ENCODE measurements at places on chromosomes 4 and X.

GRCh38 chrX:12153741-12154140 lies 15.5 kb downstream of the FRMPD4 start:
- no peak for DNase-seq

GRCh38 chr4:6928081-6928480 lies 18.5 kb downstream of the TBC1D14 start:
- no peak for DNase-seq

GRCh38 chr4:137614491-137614890 lies 82.2 kb upstream of the PCDH18 start:
- no peak for DNase-seq

- DNase-seq, result no peak
Observed at GRCh38 chr4:13783800-13784411, 156.4 kb upstream of the BOD1L1 start.

GRCh38 chr4:122992641-122993040 lies 70.2 kb upstream of the NUDT6 start:
- no peak for DNase-seq
